Activated T-helper 1 cell treated with anti-CD3 and anti-CD28 coated beads, Interleukin-2, amount 50 U/mL, for 16 hours (primary cell): ENCODE measurements at places on chromosomes 7 and 10.

GRCh38 chr10:61140765-61141392 is 196.9 kb upstream of the RHOBTB1 start:
- DNase-seq, result no peak

DNA sequence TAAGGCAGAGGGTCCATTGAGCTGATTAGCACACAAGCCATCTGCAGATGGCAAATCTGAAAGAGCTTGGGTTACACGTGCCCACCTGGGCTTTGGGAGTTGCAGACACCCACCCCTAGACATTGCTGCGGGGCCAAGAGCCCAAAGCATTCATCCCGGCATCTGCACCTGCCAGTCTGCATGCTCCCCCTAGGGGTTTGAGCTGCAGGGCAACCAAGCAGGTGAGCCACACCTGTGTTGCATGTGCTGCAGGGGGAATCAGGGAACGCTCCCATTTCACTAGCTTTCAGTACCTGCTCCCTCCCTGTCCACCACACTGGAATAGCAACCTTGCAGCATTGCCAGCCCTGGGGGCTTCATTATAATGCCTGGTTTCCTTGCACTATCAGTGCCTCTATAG is 21.1 kb downstream of the C7orf33 start:
- DNase-seq, result no peak

GRCh38 chr7:77887567-77887966 is 89.0 kb downstream of the PHTF2 start:
- DNase-seq, result no peak

GRCh38 chr7:85489498-85489897 is 302.6 kb upstream of the SEMA3D start:
- DNase-seq, result no peak

DNA sequence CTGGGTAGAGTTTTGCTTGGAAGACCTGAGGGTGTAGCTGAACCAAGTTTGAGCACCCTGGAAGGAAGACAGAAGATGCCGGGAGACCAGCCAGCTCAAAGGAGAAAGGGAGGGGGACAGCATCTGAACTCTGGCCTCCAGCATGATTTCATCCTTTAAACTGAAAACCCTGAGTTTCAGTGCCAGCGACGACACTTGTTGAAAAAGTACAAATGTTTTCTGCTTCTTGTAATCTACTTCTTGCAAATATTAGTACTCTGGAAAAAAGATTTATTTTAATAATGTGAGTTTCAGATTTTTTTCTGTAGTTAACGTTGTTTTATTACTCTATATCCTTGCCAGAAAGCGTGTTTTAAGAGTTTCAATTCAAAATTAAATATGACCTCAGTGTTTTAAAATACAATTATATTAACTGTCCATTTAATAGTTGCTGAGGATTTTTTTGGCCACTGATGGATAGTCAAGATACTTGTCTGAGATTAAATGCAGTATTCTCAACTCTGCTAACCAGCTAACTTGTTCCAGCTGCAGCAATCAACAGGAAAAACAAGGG is 227.7 kb downstream of the MGMT start:
- no peak for DNase-seq

GRCh38 chr10:118116715-118117449 is 70.1 kb upstream of the RAB11FIP2 start:
- no peak for DNase-seq

GRCh38 chr7:150515248-150516147 is 826 bp downstream of the GIMAP7 start:
- DNase-seq, result no peak

DNA sequence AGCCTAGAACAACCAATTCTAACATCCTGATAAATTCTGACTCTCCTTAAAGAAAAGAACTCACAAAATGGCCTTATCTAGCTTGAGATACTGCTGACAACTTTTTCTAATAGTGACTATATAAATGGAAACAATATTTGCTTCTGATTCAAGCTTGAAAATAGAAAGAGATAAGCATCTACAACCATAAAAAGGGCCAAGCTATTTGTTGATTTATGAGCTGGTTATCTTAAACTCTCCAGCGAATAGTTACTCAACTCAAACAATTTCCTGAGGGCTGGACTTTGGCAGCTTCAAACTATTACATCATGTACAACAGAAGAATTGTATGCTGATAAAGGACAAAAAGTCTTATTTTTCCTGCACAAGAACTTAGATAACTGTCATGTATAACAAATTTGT is 4.6 kb downstream of the USP54 start:
- no peak for DNase-seq

GRCh38 chr7:81692146-81692905 is 77.5 kb downstream of the HGF start:
- no peak for DNase-seq

DNA sequence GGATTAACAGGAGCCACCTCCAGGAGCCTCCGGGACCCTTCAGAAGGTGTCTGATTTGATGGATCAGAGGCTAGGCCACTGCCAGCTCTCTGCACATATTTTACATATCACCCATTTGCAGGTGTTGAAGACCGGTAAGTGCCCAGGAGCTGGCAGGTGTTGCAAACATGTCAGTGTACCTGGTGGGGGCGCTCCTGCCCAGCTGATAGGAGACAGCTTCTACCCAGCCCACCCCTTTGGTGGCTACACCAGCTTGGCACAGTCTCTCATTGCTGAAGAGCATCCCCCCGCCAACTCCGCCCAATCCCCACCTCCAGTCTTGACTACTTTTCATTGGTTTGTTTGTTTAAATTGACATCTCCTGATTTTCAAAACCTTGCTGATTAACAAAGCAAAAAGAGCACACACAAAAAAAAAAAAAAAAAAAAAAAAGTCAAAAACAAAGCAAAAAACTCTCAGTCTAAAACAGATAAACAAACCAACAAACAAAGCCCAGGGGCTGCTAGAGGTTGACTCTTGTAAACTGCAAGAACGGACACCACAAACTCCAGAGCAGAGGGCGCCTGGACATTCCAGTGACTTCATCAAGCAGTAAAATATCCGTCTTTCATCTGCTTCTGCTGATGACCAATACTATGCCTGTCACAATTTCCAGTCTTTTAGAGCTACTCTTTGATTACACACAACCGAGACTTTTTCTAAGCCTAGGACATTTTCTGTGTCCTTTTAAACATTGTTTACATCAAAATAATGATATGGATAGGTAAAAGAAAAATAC is 275.3 kb downstream of the NRG3 start:
- DNase-seq, result no peak

GRCh38 chr7:52705768-52706167 is 329.7 kb upstream of the POM121L12 start:
- DNase-seq, result no peak

GRCh38 chr10:35626971-35627507 is 15.1 kb downstream of the FZD8 start:
- DNase-seq, result no peak

GRCh38 chr7:103551016-103551415 is 105.0 kb upstream of the SLC26A5 start:
- no peak for DNase-seq

GRCh38 chr10:72812415-72812752 is 81.2 kb upstream of the OIT3 start:
- no peak for DNase-seq

GRCh38 chr7:106795877-106796231 is 69.2 kb upstream of the PIK3CG start:
- no peak for DNase-seq

GRCh38 chr7:56287429-56288138 is 171.4 kb upstream of the NUPR2 start:
- no peak for DNase-seq

DNA sequence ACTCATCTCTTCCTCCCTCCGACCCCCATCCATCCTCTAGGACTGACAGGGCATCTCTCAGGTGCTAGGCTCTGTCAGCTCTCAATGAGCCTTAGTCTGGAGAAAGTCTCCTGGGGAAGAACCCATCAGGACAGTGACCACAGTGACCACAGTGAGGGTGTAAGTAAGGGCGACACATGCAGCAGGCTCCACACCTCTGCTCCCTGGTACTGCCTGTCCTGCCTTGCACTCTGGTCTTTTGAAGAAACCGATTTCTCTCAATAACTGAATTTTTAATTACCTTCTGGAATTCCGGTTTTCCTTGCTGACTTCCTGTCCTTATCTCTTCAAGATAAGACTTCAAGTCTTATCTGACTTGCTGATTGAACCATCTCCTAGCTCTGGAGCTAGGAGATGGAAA is 190.2 kb downstream of the ACTR3B start:
- DNase-seq, result no peak

DNA sequence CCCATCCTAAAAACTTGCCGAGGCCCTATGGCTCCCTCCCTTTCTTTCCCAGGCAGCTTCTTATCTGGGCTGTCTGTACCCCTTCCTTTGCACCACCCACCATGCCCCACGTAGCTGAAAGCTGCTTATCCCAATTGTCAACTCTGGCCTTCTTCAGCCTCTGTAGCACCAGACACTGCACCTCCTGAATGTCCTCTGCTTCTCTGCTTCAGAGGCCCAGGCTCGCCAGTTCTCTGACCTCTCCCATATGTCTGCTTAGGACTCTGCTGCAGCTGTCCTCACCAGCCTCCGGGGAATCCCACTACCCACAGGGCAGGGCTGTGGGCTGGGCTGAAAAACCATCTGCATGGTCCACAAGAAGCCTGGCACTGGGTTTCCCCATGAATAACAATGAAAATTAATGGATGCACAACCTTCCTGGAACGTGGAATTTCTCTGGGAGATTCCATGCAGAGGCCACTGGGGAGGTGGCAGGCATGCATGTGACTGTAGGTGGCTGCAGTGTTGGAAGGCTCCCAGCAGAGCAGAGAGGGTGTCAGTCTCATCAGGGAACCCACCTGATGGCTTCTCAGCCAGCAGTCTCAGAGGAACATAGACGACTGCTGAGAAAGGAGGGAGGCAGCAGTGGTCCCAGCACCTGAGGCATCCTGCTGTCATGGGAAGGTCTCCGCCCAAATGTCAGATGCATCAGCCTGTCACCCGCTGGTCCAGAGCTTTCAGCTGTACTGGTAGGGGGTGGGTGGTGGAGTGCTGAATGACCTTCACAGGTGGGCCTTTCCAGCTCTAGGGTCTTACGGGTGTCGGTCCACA is 16.8 kb upstream of the SH2D4B start:
- DNase-seq, result no peak

DNA sequence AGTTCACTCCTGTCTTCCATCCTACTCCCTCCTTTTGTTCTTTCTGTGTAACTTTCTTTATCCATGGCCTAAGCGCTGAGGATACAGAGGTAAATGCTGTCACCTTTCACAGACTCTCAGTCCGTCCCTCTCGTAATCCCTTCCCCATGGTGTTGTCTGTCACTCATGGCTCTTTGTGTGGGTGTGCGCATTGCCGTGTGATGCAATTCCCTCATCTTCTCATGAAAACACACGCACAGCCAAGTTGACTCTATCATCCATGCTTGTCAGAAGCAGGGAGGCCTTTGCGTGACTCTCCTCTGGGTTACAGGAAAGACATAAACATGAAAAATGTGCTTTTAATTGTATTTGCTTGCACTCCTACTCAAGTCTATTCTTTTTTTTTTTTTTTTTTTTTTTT is 125.6 kb upstream of the C7orf33 start:
- DNase-seq, result no peak

- no peak for DNase-seq
Observed at GRCh38 chr10:119762035-119762434, 36.2 kb downstream of the INPP5F start.

DNA sequence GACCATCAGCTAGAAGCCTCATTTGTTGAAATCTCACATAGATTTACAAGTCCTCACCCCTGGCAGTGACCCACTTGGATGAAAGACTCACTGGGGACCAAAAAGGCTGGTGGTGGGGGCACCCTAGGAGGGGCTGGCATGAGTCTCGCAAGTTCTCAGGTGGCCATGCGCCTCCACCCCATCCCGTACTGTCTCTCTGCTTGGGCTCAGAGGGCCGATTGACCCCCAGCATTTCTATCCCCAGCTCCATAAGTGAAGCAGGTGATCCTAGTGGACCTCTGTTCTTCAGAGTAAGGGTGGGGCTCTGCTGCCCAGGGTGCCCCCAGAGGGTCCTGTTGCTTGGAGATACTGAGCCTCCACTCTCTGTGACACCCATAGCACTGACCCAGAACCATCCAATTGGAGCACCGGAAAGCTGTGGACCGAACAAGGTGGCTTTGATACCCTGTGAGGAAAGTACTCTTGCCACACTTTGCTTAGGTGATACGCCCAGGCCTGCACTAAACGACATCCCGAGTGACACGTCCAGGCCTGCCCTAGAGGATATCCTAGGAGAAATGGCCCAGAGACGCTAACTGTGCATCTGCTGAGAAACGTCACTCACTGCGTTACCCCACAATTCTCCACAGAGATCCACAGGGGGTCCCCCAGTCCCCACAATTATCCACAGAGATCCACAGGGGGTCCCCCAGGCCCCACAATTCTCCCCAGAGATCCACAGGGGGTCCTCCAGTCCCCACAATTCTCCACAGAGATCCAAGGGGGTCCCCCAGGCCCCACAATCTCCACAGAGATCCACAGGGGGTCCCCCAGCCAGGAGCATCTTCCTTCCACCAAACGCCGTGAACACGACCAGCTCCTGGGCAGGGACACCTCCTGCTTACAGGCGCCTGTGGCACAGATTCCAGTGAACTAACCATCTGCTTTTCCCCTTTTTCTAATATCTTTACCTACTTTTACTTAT is 262.9 kb downstream of the PTPRN2 start:
- no peak for DNase-seq

DNA sequence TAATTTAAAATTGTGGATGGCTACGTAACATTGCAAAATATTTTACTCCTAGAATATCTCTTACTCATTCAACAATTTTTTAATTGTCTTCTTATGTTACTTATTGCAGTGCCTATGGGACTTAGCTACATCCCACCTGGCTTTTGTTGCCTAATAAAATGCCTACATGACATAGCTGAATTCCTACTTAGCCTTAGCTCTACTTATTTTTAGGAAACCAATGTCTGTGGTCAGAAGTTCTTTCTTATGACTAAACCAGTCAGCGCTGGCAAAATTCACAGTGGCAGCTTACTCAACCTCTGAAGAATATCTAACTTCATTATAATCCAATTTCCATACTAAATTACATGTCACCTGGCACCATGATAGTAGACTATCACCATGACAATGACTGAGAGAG is 1612.4 kb upstream of the LRRTM3 start:
- no peak for DNase-seq

DNA sequence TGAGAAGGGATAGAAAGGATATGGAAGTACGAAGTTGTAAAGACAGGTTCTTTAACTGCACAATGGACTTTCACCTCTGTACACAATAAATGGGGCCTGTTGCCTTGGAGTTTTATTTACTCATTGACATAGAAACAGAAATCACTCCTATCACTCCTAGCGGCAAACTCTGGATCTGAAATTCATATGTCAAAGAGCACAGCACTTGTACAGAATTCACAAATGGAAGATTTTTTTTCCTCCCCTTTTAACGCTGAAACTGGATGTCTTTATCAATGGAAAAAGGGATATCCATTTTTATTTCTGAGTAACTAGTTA is 18.2 kb downstream of the NT5C3A start:
- no peak for DNase-seq

DNA sequence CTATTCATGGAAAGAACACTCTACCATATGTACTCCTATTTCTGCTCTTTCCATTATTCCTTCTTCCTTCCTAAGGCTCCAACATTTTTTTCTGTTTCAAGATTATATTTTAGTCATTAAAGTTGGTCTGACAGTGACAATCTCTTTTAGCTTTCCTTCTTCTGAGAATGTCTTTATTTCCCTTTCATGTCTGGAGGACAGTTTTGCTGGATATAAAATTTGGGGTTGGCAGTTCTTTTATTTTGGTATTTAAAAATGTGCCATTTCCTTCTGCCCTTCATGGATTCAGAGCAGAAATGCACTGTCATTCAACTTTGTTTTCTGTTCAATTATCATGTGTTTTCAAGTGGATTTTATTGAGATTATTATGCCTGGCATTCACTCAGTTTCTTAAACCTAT is 53.1 kb downstream of the VSTM4 start:
- DNase-seq, result no peak
